Activated CD8-positive, alpha-beta T cell treated with anti-CD3 and anti-CD28 coated beads for 36 hours (primary cell): ENCODE measurements at places on chromosomes 11 and 22.
A peak's percentile ranks its signal among the peaks of the same experiment; 100 is the strongest.

- no peak for DNase-seq
Measured at GRCh38 chr11:10498022-10498400, 42.9 kb downstream of the AMPD3 start.

DNA sequence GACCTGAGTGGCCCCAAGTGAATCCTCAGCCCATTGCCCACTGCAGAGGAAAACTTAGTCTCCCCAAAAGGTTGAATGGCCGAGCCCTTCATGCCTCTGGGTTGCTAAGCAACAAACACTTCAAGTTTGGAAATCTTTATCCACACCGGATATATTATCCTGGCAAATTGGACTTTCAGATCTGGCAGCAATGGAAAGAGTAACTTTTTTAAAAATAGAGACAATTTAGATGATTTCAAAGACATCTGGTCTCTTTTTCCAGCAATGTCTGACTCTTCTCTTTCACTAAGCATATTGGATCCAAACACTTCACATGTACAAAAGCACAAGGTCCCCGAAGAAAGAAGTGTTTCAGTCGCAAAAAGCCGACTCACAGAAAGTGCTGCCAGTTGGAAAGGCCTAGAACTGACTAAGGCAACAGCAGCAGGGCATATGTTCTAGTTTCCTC, 505.3 kb downstream of the SOX6 start:
- DNase-seq = no peak

GRCh38 chr11:64456509-64457320, 97.8 kb downstream of the RPS6KA4 start:
- no peak for DNase-seq

DNA sequence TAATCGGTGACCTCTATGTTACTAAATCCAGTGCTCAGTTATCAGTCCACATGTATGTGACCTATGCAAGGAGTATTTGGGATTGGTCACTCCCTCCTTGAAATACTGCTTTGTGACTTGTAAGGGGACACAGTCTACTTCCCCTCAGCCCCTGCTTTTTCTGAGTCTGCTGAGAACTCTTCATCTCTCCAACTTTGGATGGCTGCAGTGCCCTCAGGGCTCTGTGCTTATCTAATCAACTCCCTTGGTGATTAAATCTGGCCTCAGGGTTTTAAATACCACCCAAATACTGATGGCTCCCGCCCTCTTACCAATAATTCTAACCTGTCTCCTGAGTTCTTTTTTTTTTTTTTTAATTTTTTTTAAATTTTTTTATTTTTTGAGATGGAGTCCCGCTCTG, 40.2 kb downstream of the FAM118A start:
- no peak for DNase-seq

- no peak for DNase-seq
Measured at GRCh38 chr11:94909371-94909820, 64.0 kb downstream of the CWC15 start.

DNA sequence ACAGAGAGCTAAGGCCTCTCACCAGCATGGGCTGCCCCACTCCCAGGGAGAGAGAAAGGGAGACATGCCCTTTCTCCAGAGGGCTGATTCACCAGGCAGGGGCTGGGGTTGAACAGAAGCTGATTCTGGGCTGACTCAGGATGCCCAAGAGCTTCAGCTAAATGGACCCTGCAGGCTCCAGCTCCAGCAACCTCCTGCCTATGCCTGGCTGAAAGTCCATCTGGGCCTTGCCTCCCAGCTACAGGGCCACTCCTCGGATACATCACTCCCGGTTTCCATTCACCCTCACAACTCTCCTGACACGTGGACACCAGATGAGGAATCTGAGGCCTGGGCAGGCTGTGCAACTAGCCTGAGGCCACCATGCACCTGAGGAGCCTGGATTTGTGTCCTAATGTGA, 215.5 kb downstream of the BUD13 start:
- no peak for DNase-seq

GRCh38 chr11:107655602-107656001, 56.3 kb downstream of the SLN start:
- peak; percentile 17 for DNase-seq

- no peak for DNase-seq
Measured at GRCh38 chr11:106208760-106209159, 131.3 kb downstream of the AASDHPPT start.

DNA sequence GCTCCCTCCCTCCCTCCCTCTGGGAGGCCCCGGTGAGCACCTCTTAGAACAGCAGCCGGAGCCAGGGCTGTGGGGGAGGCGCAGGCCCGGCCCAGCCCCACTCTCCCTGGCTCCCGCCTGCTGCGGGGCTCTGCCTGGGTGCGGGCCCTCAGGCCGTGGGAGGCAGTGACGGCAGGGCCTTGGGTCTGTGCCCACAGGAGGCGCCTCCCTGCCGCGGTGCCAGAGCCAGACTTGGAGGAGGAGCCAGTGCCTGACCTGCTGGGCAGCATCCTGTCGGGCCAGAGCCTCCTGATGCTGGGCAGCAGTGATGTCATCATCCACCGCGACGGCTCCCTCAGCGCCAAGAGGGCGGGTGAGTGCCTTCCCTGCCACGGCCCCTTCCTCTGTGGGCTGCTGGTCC, 9.5 kb downstream of the IRF7 start:
- no peak for DNase-seq

- DNase-seq = no peak
Measured at GRCh38 chr11:115226556-115226955, 277.7 kb downstream of the CADM1 start.

DNA sequence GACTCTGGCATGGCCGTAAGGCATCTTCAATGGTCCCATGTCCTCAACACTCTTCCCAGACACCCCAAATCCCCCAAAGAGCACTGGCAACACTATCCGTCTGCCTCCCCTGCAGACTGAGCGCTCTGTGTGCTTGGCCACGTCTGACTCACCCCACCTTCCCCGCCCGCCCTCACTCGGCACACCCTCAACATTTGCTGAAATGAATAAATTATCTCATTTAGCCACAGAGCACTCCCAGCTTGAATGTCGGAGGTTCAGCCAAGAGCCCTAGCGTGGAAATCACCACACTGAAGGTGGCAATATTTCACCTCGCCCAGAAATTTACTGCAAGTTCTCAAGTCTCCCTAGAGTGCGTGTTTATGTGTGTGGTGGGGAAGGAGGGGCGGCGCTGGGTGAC, 46.6 kb upstream of the TCF20 start:
- peak; percentile 80 for DNase-seq

DNA sequence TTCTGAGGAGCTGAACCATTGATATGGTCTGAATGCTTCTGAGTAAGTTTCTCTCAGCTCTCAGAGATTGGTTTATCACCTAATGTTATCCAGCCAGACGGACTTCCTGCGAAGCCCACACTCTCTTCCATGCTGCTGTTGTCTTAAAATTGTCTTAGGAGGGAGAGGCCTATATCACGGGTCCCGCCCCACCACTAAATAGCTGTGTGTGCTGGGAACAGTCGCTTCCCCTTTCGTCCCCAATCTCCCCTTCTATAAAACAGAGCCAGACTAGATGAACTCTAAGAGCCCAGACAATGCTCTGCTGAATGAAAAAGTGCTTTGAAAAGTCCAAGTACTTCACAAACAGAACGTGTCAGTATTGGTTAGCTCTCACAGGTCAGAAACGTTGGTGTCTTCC, 81.4 kb upstream of the AKIP1 start:
- DNase-seq = no peak

- no peak for DNase-seq
Measured at GRCh38 chr11:80424012-80424695, 983.3 kb upstream of the TENM4 start.

DNA sequence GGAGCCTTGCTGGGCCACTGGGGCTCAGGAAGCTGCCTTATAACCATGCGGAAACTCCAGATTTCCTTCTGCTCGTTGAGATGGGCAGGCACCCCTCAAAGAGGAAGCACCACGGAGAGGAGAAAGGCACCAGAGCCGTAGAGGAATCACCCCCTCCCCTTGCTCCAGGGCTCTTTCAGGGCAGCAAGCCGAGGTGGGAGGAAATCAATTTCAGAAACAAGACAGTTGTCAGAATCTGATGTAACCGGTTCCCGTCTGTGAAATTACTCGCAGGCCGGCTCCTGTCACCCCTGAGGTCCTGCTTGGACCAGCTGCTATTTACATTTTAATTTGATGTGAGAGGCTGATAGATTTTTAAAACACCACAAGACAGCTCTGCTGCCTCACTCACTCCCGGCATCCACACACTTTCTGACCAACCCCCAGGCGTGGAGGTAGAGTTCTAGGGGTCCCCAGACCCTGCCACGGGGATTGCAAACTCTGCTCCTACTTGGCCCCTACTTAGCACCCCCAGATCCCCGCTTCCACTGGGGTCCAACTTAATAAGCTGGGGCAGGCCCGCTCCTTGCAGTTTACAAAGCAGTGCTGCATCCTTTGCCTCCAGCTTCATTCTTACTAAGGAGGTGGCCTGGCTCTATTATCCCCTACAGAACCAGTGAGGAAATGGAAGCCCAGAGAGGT, 162.5 kb downstream of the CEP164 start:
- no peak for DNase-seq

DNA sequence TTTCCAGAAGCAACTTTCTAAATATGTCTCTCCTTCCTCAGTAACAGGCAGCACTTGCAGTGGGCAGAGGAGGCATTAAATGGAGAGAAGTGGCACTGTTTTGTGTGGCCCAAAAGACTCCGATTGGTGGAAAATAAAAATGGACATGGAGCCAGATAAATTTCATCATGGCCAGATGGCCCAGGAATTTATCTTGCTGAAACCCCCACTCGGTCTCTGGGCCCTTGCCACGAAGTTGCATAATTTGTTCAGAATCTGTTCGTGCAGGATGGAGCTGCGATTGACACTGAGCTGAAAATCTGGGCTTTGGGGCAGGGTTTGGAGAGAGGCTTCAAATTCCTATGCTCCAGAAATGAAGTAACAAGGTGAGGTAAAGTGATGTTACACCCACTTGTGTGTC, 65.5 kb downstream of the C11orf91 start:
- no peak for DNase-seq

DNA sequence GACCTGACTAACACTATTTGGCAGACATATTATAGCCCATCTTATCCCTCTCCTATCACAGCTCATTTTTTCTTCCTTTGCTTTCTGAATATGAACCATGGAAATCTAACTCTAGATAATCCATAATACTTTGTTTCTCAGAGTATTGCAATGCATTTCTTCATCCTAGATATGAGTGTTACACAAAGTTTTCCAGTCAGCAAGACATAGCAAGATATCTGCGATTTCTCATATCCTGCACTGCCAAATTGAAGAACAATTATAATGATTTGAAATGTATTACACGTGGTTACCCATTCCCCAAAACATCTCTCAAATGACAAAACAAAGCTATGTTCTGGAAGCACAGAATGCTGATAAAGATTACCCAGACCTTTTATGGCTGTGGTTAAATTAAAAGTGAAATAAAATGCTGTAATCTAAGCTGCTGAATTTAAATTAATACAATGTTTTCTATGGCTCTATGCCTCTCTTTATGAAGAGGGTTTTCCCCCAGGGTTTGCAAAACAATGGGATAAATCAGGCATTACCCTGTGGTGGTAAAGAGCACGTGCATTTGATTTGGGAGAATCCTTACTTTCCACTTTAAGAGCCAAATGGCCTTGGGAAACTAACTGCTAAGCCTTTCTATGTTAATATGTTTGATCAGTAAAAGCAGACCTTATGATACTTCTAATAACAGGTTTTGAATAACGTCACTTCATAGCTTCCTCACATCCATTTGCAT, 1291.0 kb upstream of the CNTN5 start:
- DNase-seq = no peak

GRCh38 chr22:50577987-50578775, at the start of gene CPT1B:
Gene CPT1B (minus strand): TSS chr22:50578427. CDS start chr22:50577915, 512 bp downstream.
- no peak for DNase-seq

- DNase-seq = no peak
Measured at GRCh38 chr11:1461826-1462697, 24.5 kb downstream of the MOB2 start.

DNA sequence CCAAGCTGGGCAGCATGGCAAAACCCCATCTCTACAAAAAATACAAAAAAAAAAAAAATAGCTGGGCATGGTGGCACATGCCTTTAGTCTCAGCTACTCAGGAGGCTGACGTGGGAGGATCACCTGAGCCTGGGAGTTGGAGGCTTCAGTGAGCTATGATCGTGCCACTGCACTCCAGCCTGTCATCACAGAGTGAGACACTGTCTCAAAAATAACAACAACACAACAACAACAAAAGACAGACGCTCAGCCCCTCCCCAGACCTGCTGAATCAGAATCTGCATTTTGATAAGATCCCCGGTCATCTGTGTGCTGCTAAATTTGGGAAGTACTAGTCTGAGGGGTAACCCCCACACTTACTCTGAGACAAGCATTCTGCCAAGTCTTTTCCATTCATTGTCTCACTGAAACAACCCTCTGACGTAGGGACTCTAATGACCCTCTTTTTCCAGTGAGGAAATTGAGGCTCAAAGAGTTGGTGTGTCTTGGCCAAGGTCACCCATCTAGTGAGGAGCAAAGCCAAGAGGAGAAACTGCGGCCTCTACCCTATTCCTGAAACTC, 7.5 kb downstream of the NEFH start:
- no peak for DNase-seq

GRCh38 chr11:65576867-65577755, 1.3 kb downstream of the EHBP1L1 start:
- DNase-seq = peak; percentile 61

- DNase-seq = no peak
Measured at GRCh38 chr11:125842321-125842948, 9.3 kb downstream of the PATE4 start.

GRCh38 chr11:102625177-102625576, at the start of gene MMP20:
Gene MMP20 (minus strand): TSS chr11:102625332. CDS start chr11:102625319, 13 bp downstream.
- DNase-seq = no peak
